Uterus (tissue), 4 donors: ENCODE measurements at places on chromosomes 3 and 15. TPM values are rescaled to one million over a fixed set of nuclear protein-coding genes. Genes with fewer than 3 reads are reported as not detected.

The ROBO2 gene
- total RNA-seq: 51.3 TPM

GRCh38 chr3:31010491-31010890 lies 116.0 kb upstream of the GADL1 start:
- H3K27me3 ChIP-seq: no peaks in the 10 kb centered on the region
- DNase-seq: no peak
- no peak overlapping the region for H3K4me3 ChIP-seq
- H3K4me1 ChIP-seq: no peaks in the 10 kb centered on the region

The LMAN1L gene
- total RNA-seq: not detected

- no peak overlapping the region for H3K4me3 ChIP-seq
- no peaks in the 10 kb centered on the region for H3K36me3 ChIP-seq
- H3K27ac ChIP-seq: no peak overlapping the region
- no peaks in the 10 kb centered on the region for H3K27me3 ChIP-seq
- H3K4me1 ChIP-seq: no peaks in the 10 kb centered on the region
- no peak for DNase-seq
Observed at GRCh38 chr3:58683466-58683865, 16.9 kb upstream of the FAM3D start.

DNA sequence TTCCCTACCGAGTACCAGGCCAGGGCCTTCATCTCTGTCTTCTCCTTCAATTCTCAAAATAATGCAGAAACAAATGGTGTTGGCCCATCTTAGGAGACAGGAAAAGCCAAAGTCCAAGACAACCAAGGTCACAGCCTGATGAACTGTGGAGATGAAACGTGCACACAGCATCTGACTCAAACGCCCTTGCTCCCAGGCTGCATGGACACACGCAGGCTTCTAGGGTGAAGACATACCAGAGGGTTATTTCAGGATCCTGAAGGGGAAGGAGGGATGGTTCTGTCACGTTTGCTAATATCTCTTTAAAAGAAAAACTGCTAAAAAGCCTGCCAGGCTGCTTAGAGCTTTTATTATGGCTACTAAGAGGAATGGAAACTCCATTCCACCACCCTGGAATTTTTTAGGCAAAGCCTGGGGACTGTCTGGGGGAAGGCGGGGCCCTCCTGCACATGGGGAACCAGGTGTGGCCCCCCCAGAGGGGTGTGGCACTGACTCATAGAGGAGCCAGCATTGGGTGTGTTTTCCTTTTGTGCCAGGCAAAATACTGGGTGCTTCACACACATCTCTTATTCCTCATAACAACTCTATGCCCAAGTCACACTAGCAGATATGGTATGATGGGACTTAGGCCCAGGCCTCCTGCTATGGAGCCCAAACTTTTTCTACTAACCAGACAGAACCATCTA lies 62.9 kb downstream of the UMPS start:
- H3K4me3 ChIP-seq: no peak overlapping the region
- H3K27ac ChIP-seq: peak overlapping the region; percentile 69
- no peak for DNase-seq
- no peaks in the 10 kb centered on the region for H3K36me3 ChIP-seq
- peaks cover 6% of the 10 kb centered on the region for H3K4me1 ChIP-seq
- no peaks in the 10 kb centered on the region for H3K27me3 ChIP-seq

DNA sequence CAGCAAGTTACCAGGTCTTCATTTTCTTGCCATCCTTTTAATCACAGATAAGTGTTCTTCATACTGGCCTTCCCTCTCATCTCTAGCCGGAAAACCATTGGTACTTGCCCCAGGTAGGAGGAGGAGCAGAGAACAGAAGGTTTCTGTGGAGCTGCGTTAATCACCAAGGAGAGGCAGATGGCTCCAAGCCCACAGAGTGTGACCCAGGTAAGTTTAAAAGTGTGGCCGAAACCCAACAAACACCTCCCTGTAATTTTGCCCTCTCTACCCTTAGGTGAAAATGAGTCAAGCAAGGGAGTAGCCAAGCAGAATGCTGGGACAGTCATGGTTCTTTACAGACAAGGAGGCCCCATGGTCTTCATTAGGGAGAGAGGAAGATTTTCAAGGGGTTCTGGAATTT lies 37.3 kb downstream of the NFKBIZ start:
- H3K27ac ChIP-seq: no peak overlapping the region
- no peak overlapping the region for H3K4me3 ChIP-seq
- H3K4me1 ChIP-seq: no peaks in the 10 kb centered on the region
- H3K27me3 ChIP-seq: no peaks in the 10 kb centered on the region

- H3K27me3 ChIP-seq: no peaks in the 10 kb centered on the region
- no peaks in the 10 kb centered on the region for H3K36me3 ChIP-seq
- H3K4me1 ChIP-seq: no peaks in the 10 kb centered on the region
Observed at GRCh38 chr3:153042088-153042487, 119.9 kb upstream of the RAP2B start.

DNA sequence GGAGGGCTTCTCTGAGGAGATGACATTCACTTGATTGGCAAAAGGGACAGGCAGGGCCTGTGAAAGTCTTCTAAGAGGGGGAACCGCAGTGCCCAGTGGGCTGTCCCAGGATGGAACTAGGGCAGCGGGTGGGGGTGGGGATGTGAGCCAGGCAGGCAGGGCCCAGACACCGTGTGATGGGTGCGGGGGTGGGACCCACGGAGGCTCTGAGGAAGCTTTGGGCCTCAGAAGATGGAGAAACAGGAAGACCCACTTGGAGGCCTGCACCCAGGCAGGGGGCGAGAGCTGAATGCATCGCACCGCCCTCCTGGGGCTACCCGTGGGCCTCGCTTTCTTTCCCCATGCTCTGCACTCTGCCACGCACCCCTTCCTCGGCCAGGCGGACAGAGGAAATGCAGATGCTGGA lies 32.9 kb upstream of the ACAD9 start:
- no peaks in the 10 kb centered on the region for H3K36me3 ChIP-seq
- H3K4me1 ChIP-seq: no peaks in the 10 kb centered on the region
- DNase-seq: no peak

The GCSAM gene
- total RNA-seq: not detected

- H3K4me1 ChIP-seq: no peaks in the 10 kb centered on the region
- no peak overlapping the region for H3K27ac ChIP-seq
- no peak for DNase-seq
- H3K4me3 ChIP-seq: no peak overlapping the region
Observed at GRCh38 chr3:113404637-113405036, 36.7 kb downstream of the CFAP44 start.

DNA sequence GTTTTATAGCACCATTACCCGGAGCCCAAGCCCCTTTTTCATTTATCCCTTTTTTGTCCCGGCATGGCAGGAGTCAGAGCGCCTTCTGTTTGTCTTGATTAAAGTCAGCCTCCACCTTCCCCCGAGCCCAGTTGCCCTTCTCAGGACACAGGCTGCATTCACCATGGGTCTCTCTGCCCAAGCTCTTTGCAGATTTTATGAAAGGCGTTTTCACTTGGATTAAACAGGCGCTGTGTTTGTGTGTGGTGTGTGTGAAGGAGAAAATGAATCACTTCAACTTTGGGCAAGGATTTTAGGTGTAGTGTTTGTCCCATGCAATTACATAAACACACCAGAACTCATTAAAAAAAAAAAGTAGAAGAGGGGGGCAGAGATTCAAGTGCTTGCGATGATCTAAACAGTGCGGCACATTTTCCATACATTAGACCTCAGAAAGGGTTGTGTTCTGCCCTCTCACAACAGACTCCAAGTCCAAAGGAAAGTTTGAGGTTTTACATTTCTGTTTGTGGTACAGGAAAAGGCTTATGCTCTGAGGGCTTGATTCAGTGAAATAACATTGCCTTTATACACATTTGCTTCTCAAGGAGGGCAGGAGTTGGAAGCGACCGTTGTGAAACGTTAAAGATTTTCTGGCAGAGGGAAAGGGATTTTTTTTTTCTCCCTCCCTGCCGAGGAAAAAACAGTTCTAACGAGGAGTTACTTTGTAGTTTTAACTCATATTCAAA lies 14.5 kb upstream of the IL16 start:
- H3K4me1 ChIP-seq: no peaks in the 10 kb centered on the region
- peak overlapping the region; percentile 44 for H3K4me3 ChIP-seq

- H3K36me3 ChIP-seq: no peaks in the 10 kb centered on the region
- no peak overlapping the region for H3K4me3 ChIP-seq
- no peak for DNase-seq
- no peaks in the 10 kb centered on the region for H3K27me3 ChIP-seq
Observed at GRCh38 chr15:47376190-47376589, 341.1 kb upstream of the SEMA6D start.

The ULK4 gene
- total RNA-seq: 21.9 TPM

DNA sequence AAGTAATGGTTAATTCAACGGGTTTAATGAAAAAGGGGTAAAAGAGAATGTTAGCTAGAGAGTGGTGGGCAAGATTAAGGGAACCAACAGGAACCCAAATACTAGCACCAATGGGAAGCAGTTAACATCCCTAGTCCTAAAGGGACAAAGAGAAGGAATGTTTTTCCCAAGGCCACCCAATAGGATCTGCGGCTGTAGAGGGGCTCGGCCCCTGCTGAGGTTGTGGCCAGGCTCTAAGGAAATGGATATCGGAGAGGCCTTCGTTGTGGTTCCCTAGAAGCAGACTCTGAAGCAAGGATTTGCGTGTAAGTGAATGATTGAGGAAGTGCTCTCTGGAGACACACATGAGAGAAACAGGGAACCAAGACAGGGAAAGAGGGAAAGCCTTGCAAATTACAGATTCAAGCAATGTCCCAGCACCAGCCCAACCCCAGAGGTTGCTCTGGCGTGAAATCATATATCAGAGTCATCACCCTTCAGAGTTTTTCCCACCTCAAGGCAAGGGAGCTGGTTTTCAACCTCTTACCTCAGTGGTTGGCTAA lies 83.6 kb upstream of the TNIK start:
- no peaks in the 10 kb centered on the region for H3K36me3 ChIP-seq
- no peak overlapping the region for H3K4me3 ChIP-seq
- no peaks in the 10 kb centered on the region for H3K4me1 ChIP-seq
- H3K27ac ChIP-seq: no peak overlapping the region
- H3K27me3 ChIP-seq: no peaks in the 10 kb centered on the region
- no peak for DNase-seq

- no peak for DNase-seq
- H3K4me1 ChIP-seq: no peaks in the 10 kb centered on the region
- H3K4me3 ChIP-seq: no peak overlapping the region
- H3K27me3 ChIP-seq: no peaks in the 10 kb centered on the region
- no peaks in the 10 kb centered on the region for H3K36me3 ChIP-seq
Observed at GRCh38 chr3:185058796-185059195, 94.1 kb downstream of the C3orf70 start.

The ARHGAP11A gene
- 25.0 TPM for total RNA-seq

The IL5RA gene
- total RNA-seq: under 0.01 TPM
